Right lobe of liver (tissue), 6 donors: ENCODE measurements at places on chromosomes 7 and 10. TPM values are rescaled to one million over a fixed set of nuclear protein-coding genes. Genes with fewer than 3 reads are reported as not detected.

DNA sequence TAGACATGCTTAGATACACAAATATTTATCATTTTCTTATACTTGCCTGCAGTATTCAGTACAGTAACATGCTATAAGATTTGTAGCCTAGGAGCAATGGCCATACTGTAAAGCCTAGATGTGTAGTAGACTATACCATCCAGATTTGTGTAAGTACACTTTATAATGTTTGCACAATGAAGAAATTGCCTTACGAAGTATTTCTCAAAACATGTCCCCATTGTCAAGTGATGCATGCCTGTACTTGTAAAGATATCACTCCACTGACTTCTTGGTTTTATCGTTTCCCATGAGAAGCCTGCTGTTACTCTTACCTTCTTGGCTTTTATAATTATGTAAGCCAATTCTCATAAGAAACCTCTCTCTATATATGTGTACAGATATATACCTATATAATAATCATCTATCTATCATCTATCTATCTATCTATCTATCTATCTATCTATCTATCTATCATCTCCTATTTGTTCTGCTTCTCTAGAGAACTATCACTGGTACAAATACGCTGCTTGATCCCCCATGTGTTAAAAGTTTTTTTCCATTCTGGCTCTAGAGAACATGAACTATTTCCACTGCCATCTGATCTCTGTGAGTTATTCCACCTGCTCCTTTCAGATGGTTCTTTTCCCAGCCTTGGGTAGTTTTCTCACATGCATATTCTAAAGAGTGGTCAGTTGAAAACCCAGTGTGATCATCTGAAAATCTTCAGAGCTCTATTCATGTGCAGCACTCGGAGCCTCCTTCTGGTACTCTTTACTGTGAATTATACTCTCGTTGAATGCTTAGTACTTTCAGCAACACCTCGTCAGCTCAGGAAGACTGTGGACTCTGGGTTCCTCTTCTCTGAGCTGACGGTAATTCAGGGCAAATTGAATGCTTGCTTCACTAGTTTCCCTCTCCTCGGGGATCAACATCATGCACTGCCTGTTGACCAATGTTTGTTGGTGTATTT, 14.5 kb upstream of the VCL start:
- DNase-seq: no peak

- no peak for DNase-seq
These were observed 400.2 kb downstream of the PHTF2 start for GRCh38 chr7:78198756-78199155.

The TWIST1 gene
- not detected for total RNA-seq

DNA sequence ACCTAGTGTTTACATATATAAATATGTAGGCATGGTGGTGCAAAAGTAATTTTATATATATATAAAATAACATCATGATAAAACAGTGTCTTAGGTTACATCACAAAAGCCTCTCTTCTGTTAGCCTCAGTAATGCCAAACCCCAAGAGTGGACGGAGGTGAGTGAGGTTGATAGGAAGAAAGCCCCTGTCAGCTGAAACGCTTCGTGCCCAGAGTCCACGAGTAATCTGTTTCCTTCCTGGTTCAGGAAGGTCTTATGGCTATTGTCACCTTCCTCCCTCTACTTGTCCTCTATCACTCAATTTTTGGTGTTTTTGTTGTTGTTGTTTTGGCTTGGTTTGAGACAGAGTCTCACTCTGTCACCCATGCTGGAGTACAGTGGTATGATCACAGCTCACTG, 41.5 kb downstream of the THNSL1 start:
- no peak for DNase-seq

- no peak for DNase-seq
These were observed 67.2 kb upstream of the POT1 start for GRCh38 chr7:124996778-124997177.

- no peak for DNase-seq
These were observed 698.1 kb upstream of the NRP1 start for GRCh38 chr10:34032564-34032963.
